ENCODE measurements at places on chromosomes 2 and 18.

GRCh38 chr2:234476766-234477165 is 20.1 kb downstream of the ARL4C start:
- no peak for DNase-seq

- DNase-seq, result no peak
Observed at GRCh38 chr18:49017813-49018553, 67.2 kb upstream of the SMAD7 start.

- DNase-seq, result no peak
Observed at GRCh38 chr2:145832681-145833080, 1312.8 kb upstream of the ZEB2 start.

- no peak for DNase-seq
Observed at GRCh38 chr18:9764011-9764481, 55.9 kb downstream of the RAB31 start.

DNA sequence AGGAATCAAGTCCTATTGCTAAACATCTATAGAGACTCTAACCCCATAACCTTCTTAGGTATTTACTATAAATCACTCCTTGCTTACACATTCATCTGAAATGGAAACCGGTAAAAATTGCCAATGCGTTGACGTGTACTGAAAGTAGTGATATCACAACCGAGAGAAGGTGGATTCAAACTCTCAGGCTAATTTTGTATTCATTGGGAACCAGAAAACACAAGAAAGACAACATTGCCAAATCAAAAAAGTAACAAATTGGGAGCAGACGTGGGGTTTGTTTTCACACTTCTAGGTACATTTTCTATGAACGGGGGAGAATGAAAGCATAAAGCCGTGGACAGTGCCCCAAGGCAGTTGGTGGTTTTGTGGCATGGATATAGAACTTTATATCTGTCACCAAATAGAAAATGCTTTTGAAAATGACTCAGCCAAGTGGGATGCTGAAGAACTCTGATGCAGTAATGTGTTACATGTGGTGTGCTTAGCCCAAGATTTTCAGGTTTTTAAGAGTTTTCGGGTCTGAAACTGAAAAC is 155.1 kb upstream of the RASGRP3 start:
- DNase-seq, result no peak

DNA sequence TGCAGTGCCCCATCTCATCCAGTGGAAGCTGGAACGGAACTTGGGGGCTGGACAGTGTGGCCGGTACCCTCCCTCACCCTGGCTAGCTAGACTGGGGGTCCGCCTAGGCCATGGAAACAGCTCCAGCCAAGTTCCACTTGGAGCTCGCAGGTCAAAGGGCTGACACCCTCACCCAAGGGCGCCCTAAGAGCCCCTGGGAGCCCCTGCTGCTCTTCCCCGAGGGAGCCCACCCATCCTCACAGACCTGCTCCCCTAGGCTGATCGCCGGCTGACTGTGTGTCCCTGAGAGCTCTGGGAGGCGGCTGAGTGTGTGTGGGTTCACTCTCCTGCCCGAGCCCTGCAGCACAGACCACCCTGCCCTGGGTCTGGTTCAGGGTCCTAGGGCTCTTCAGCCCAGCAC is 118.2 kb upstream of the OTOS start:
- DNase-seq, result no peak

DNA sequence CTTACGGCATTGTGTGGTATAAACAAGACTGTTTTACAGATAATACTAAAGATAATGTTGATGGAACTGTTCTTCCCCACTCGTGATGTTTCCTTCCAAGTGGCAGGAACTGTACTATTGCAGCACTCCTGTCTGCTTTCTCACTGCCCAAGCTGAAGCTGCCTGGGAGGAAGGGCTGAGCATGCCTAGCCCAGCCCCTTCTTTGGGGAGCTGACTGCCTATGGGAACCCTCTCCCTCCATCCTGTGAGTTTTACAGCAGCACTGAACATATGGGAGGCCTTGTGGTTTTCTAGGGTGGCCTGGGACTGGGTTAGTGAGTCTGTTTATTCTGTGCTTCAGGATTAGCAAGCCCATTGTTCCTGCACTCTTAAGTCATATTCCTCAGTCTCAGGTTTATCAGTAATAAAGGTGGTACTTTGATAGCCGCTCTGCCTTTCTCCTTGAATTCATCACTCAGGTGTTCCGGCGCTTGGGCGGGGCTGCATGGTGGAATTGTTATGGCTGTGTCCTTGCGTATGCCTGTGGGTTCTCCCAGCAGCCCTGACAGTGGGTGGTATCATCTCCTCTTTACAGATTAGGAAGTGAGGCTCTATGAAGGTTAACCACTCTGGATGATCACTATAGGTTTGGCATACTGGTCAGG is 379.7 kb downstream of the PTPRM start:
- DNase-seq, result peak; percentile 61

- peak; percentile 73 for DNase-seq
Observed at GRCh38 chr2:237201461-237202287, 116.0 kb downstream of the COPS8 start.

DNA sequence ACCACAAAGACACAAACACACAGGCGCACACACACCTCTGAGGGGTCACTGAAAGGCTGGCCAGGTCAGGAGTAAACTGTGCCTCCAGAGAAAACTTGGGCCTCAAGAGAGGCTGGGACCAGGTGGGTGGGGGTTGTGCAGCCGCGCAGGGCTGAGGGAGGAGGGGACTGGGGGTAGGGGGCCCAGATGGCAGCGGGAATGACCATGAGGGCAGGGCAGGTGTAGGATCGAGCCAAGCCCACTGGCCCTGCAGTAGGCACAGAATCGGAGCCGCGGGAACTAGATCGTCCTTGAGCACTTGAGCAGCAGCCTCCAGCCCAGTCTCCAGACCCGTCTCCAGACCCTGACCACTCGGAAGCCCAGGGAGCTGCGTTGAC is 36.8 kb downstream of the ANKMY1 start:
- no peak for DNase-seq

DNA sequence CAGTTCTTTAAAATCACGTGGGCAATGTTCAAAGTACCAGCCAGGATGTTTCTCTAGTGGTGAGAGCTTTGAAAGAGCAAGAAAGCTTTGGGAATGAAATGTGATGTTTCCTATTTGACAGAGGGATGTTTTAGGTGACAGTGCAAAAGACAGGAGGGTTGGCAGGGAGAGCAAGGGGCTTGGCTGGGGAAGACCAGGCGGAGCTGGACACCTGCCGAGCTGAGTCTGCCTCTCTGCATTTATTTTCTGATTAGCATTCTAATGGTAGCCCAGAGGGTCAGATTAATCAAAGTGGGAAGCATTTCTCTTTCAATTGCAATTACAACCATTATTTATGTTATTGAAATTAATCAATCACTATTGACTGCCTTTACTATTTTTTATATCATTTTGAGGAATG is 145.4 kb upstream of the RAB12 start:
- no peak for DNase-seq

DNA sequence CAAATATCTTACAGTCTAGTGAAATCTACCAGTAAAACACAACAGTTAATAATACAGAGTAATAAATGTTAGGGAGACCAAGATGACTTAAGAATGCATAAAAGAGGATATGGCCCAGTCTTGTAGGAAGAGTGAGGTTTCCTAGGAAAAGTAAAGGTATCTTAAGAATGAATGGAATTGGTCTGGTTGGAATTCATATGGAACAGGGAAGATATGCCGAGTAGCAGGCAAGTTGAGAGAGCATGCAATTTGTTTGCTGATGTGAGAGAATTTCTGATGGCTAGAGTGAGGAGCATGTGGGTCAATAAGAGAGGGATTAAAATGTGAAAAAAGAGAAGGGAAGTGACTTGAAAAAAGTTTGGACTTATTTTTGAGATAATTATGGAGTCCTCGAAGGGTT is 512.9 kb upstream of the ZEB2 start:
- no peak for DNase-seq

- no peak for DNase-seq
Observed at GRCh38 chr2:154480521-154480920, 218.0 kb upstream of the KCNJ3 start.

DNA sequence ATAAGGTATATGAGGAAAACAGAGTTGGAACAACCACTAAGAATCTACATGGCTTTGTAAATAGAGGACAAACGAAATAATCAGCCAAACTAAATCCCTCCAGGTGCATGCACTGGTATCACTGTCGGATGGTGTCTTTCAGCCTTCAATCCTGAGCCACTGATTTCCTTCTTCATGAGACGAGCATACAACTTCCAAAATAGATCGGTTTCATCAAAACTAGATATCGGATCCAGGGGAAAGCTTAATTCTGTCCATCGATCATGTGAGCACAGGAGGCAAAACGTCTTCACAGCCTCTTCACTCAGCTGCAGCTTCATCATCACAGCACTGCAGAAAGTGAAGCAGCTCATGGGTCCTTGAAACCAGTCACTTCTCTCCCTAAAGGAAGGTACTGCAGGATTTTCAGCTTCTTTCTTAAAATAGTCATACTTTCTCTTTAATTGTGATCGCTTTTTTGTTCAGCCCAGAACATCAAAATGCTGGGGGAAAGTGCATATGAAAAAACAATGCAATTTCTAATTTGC is 80.5 kb downstream of the DTNB start:
- DNase-seq, result no peak

DNA sequence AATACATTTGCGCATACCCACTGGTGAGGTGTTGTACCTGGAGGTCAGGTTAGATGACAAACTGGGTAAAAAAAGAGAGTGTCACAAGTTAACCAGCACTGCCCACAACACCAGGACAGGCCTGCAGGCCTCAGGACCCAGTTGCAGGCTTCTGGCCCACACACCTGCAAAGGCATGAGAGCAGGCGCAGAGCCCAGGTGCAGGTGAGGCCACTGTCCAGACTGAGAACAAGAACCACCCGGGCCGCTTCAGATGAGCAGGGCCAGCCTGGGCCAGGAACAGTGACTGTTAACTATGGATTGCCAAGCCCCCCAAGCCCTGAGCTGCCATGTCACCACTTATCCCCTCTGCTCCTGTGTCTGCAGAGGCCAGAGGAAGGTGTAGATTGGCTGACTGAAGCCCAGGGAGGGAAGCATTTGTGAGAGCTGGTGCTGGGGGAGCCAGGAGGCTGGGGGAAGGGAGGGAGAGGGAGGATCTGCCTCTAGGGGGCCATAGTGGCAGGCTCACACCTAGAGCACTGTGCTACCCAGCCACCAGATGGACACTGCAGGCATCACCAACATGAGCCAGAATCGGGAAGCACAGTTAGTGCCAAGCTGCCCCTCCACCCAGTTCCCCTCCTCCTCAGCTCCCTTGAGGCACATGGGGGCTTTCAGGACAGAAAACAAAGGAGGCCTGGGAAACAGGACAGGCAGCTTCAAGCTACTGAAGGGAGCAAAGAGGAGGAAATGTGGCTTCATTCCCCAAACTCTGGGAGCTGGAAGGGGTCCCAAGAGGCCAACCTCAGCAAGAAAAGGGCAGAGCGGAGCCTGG is 35.4 kb downstream of the SFXN5 start:
- DNase-seq, result peak; percentile 16

DNA sequence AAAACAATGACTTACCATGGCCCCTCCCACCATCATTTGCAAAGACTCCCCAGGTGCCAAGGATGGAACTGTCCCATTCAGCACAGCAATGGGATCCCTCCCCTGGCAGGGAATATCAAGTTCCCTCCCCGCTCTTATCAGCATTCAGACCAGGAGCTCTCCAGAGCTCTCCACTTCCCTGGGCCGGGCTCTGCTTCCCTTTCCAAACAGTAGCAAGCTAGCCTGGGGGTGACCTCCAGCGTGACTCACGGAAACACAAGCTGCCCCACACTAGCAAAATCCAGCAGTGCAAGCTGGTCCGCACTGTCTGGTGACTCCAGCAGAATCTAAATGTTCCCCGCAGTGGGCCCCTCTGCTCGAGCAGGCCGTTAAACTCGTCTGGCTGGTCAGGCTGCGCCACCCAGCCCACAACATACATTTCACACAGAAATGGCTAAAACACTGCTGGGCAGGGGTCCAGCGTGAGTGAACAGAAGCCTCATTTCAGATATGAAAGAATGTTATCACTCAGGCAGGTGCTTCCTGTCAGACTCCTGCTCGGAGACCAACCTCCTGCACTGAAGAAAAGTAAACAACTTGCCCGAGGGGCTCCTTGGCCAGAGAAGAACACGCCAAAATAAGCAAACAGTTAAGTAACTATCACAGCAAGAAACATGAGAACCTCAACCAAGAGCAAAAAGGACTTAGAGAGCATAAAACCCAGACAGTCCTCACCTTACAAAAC is 33.9 kb downstream of the STAT1 start:
- no peak for DNase-seq

All from HCT116 (cell line).